SJCRH30 (cell line): ENCODE measurements at places on chromosomes 4 and X. TPM values are rescaled to one million over a fixed set of nuclear protein-coding genes. Genes with fewer than 3 reads are reported as not detected.

- H3K36me3 ChIP-seq: no peaks in the 10 kb centered on the region
- H3K27me3 ChIP-seq: no peaks in the 10 kb centered on the region
- no peak for DNase-seq
- no peak overlapping the region for H3K4me3 ChIP-seq
Measured at GRCh38 chrX:143701460-143701859, 19.1 kb downstream of the SPANXN2 start.

DNA sequence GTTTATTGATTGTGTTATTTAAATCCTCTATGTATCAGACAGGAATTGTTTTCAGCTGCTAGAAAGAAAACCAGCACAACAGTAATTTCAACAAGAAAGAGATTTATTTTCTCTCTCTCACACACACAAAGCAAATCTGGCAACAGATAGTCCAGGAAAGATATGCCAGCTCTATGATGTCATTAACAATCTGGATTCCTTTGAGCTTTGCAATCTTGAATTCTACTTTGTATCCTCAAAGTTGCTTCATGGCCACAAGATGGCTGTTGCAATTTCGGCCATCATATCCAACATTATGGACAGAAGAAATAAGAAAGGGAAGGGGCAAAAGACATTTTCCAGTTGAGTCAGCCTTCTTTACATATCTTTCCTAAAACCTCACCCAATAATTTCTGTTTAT is 19.8 kb upstream of the FMR1 start:
- peak overlapping the region; percentile 41 for H3K27ac ChIP-seq
- no peaks in the 10 kb centered on the region for H3K27me3 ChIP-seq
- peaks cover 42% of the 10 kb centered on the region for H3K4me1 ChIP-seq
- no peak overlapping the region for H3K4me3 ChIP-seq
- H3K36me3 ChIP-seq: no peaks in the 10 kb centered on the region
- DNase-seq: no peak

MMAA gene
- 1.3 and 3.6 TPM in 2 replicates for total RNA-seq

P2RY8 gene
- 0.05 and 0.08 TPM in 2 replicates for total RNA-seq
